ENCODE measurements at places on chromosomes 6 and 20. TPM values are rescaled to one million over a fixed set of nuclear protein-coding genes. Genes with fewer than 3 reads are reported as not detected.

BAG2 gene
- total RNA-seq = 0.58 TPM

ACTR5 gene
- 10.1 TPM for total RNA-seq

TMEM14B gene
- 62.6 TPM for total RNA-seq

MEI4 gene
- total RNA-seq = not detected

ENPP1 gene
- total RNA-seq = 19.9 TPM

TMC2 gene
- not detected for total RNA-seq

CITED2 gene
- 109 TPM for total RNA-seq
